ENCODE measurements at places on chromosomes 7 and 10.

- no peak for DNase-seq
Measured at GRCh38 chr7:76364198-76364584, 5.4 kb upstream of the YWHAG start.

DNA sequence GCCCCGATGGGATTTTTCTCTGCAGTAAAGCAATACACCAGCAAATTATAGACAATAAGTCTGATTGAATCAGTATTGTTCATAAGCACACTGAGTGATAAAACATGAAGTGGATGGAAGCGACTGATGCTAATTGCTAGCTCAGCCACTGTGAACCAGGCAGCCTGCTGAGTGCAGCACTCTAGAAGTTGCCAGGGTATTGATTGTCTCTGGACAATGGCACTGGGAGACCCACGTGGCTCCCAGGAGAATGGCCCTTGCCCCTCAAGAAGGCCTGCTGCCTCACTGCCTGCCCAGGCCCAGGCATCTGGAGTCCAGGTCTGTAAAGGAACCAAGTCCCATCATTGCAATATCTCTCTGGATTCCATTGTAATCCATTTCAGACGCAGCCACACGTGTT is 80.4 kb upstream of the TCERG1L start:
- no peak for DNase-seq

- no peak for DNase-seq
Measured at GRCh38 chr10:98308669-98309365, 40.8 kb upstream of the LOXL4 start.

GRCh38 chr10:120573355-120573754 is 116.3 kb downstream of the PLPP4 start:
- no peak for DNase-seq

- DNase-seq: no peak
Measured at GRCh38 chr7:16711730-16712129, 41.8 kb upstream of the TSPAN13 start.

DNA sequence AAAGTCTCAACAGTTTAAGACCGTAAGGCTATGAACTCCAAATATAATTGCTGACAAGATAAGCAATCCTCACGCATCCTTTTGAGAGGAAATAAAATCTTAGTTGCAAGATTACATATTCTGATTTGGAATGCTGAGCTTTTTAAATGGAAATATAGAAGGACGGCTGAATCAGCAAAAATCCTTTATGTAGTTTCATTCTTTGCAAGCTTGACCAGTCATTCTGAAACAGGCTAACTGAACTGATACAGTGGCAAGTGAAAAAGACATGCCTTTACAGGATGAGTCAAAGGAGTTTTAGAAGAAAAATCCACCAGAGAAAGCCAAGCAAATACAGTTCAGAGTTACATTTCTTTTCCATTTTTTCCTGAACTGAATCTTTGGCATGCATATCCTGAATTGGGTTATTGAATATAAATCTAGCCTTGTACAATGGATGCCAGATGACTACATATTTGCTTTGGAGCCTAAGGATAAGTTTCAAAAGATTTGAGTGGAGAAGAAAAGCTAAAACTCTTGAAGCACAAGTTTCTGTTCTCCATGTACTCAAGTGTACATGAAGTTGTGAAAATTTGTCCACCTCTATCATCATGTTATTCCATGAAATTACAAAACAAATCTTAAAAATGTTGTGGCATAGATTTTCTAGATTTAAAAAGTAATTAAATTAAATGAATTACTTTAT is 4.4 kb downstream of the VIM start:
- DNase-seq: no peak

GRCh38 chr7:106717955-106718871 is 57.3 kb upstream of the CCDC71L start:
- DNase-seq: peak; percentile 9

DNA sequence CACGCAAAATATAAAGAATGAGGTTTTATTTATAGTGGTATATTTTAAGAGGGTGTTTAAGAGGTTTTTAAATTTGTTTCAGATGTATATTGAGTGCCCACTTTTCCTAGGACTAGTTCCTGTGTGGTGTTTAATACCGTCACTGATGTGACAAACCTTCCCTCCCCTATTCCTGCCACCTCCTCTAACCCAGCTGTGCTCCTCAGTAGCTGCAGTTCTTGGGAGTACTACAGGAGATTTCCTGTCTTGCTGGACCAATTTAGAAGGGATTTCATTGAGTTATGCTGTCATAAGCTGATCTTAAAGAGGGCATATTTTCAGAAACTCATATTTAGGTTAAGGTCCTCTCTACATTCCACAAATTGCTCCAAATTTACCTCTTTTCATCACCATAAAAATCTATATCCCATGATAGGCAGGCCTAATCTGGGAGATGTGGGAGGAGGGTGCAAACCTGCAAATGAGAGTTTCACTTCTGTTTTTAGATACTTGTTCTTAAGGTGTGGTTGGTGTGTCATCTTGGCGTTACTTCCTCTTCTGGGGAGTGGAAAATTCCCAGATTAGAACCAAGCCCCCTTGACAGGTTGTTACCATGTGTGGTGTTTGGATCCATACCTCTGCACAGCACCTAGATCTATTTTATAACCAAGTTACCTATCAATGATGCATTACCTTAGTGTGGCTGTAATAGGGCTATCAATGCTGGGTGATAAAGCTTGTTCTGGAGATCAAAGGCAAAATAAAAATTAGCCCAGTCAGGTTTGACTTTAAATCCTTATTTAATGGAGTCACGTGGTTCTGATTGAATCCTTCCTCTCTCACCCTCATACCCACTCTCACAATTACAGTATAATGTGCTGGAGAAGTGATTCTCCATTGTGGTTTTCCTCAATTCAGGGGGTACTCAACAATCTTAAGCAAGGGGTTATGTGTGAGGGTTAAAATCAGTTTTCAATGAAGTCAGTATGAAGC is 141.1 kb downstream of the CDK14 start:
- DNase-seq: no peak

- no peak for DNase-seq
Measured at GRCh38 chr7:46583656-46584055, 662.6 kb upstream of the IGFBP3 start.

GRCh38 chr7:40777730-40778312 is 643.0 kb downstream of the SUGCT start:
- no peak for DNase-seq

DNA sequence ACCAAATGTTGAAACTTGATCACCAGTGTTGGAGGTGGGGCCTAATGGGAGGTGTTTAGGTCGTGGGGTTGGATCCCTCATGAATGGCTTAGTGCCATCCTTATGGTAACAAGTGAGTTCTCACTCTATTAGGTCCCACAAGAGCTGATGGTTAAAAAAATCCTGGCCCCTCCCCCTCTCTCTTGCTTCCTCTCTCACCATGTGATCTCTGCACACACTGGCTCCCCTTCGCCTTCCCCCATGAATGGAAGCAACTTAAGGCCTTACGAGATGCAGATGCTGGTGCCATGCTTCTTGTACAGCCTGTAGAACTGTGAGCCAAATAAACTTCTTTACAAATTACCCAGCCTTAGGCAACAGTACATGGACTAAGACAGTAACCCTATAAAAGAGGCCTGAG is 62.7 kb downstream of the PPP1R3C start:
- DNase-seq: no peak

- DNase-seq: no peak
Measured at GRCh38 chr7:1257221-1257620, 24.5 kb downstream of the UNCX start.

DNA sequence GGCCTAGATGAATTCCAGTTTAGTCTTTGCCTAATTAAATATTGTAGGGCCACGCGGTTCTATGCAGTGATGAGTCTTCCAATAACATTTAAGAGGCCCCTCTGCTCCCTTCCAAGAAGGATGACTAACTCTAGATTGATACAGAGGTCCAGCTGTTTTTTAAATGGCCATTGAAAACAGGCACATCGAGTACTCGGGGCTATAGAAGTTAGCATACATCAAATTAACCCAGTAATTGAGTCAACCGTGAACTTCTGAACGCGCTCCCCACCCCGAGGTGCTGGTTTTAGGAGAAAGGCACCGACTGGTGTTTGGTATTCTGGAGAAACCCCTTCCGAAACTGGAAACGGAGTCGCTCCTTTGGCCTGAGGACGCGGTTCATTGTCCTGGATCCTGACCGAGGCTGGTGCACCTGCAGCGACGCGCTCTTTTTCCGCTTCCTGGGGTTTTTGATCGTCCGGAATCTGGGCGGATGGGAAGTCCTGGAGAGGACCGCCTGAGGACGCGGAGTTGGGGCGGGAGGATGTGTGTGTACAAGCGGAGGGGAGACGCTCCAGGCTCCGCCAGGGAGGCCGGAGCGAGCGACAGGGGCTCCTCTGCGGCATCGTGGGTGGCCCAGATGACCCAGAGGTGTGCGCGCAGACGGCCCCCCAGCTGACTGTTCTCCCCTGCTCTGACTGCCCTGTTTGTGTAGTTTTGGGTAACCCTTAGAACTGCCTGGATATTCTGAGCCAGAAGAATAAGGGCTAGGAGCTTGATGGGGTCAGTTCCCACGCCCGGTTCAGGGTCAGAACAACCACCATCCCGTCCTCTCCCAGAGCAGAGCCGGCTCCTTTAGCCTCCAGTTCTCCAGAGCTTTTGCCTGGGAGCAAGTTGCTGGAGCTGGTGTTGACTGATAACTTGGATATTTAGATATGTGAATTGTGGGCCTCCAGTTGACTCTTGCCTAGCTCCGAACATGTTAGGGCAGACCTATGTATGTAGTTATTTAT is 711 bp downstream of the FAM221A start:
- no peak for DNase-seq

- no peak for DNase-seq
Measured at GRCh38 chr7:142697270-142697669, 52.0 kb upstream of the PRSS1 start.

GRCh38 chr7:77242554-77242953 is 42.9 kb upstream of the FGL2 start:
- DNase-seq: no peak

DNA sequence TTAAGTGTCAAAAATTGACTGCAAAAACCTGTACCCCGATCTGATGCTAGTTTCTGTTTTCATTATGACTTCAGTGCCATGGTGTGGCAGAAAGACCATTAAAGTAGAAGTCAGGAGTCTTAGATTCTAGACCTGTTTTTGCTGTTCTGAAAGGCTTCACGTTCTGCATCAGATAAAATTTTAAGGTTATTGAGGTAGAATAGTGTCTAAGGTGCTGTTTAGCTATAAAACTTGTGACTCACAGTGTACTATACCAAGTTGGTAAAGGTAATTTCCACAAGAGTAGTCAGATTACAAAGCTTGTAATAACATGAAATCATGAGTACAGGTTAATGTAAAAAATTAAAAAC is 38.6 kb downstream of the ZNRF2 start:
- DNase-seq: no peak

- DNase-seq: no peak
Measured at GRCh38 chr7:147485660-147486210, 1104.8 kb upstream of the C7orf33 start.

GRCh38 chr7:8480527-8480926 is 47.1 kb downstream of the NXPH1 start:
- no peak for DNase-seq

DNA sequence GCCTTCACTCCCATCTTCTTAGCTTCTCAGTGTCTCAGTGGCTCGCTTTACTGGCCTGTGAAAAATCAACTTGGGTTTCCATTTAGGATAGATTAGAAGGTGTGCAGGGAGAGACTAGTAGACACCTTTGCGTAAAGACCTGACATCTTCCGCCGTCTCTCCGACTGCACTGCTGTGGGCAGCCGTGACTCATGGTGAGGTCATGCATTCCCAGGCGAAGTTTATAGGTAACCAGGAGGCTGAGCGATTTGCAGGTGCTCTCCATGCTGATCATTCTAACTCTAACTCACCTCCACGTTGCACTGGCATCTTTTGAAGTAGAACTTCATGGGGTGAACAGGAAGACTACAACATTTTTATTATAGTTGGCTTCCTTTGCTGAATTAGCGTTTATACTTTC is 68.0 kb upstream of the ZNF438 start:
- DNase-seq: no peak

GRCh38 chr7:140145709-140146108 is 31.1 kb downstream of the KDM7A start:
- DNase-seq: no peak

GRCh38 chr7:156021471-156021870 is 209.2 kb upstream of the SHH start:
- no peak for DNase-seq

GRCh38 chr10:61993711-61994401 is 92.4 kb downstream of the ARID5B start:
- no peak for DNase-seq

- DNase-seq: no peak
Measured at GRCh38 chr7:71308096-71308495, 176.2 kb downstream of the GALNT17 start.

DNA sequence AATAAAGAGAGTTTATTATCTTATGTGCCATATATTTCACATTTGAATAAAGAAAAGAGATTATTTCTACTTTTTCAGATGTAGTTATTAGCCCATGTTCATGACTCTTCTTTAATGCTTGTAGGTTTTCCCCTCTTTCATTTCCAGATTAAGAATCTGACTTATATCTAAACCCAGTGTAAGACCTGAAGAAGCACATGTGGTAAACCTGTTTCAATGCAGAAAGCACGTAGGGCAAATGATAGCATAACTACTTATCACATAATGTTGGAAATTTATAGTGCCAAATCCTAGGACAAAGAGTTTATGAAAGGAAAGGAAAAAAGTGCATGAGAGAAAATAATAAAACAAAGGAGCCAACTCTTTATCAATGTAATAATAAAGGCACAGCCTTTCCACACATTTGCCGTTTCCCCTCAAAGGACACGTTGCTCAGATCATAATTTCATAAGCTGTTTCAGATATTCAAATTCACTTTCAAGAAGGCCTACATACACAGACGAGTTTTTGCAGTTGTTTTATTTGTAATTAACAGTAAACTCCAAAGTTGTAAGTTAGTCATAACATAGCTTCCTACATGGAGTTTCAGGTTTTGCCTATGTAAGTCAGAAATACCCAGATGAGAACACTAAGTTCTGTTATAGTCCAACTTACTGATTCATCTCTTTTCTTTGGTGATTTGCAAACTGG is 88.8 kb upstream of the MDFIC start:
- no peak for DNase-seq

- no peak for DNase-seq
Measured at GRCh38 chr10:95793401-95794045, 37.6 kb downstream of the ENTPD1 start.

DNA sequence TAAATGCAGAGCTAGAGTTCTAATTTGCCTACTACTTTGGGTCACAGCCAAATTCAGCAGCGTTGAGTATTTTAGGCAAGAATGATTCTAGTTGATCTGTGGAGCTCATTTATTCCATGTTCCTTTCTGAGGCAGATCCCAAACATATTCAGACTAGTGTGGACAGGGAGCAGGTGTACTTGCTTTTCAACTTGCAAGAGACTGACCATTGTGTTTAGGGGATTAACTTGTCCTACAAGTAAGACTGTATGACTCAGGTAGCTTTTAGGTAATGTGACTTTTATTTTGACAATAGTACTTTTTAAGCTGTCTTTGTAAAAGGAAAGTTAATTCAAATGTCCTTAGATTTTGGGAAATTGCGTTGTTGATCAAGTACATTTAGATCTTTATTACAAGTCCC is 285.5 kb downstream of the TWIST1 start:
- no peak for DNase-seq

DNA sequence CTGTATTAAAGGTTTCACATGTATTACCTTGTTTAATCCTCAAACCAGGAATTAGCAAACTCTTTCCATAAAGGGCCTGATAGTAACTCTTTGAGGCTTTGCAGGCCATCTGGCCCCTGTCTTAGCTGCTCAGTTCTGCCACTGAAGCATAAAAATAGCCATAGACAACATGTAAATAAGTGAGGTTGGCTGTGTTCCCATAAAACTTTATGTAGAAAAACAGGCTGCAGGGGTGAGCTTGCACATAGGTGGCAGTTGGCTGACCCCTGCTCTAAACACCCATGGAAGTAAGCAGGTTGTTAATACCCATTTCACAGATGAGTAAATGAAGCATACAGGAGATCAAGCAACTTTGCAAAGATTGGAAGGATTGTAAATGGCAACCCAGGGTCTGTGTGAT is 1279.2 kb upstream of the AUTS2 start:
- DNase-seq: no peak

Data from esophagus squamous epithelium (tissue), 5 donors.